ENCODE measurements at places on chromosomes 1 and 21.

DNA sequence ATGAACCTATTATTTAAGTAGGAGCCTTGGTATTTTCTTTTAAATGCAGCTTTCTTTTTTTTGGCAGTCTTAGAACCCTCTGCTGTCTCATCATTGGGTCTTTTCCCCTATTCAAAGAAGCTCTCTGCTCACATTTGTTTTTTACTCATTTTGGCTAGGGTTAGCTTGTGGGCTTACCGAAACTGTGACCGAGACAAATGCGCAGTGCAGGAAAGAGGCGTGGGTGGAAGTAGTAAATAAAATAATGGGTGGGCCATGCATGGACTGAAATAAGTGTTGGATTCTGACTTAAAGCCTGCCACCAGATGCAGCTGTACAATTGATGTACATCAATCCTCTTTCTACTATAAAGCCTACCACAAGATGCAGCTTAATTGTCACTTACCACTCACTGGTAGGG lies 14.7 kb downstream of the XPR1 start:
- DNase-seq: no peak

DNA sequence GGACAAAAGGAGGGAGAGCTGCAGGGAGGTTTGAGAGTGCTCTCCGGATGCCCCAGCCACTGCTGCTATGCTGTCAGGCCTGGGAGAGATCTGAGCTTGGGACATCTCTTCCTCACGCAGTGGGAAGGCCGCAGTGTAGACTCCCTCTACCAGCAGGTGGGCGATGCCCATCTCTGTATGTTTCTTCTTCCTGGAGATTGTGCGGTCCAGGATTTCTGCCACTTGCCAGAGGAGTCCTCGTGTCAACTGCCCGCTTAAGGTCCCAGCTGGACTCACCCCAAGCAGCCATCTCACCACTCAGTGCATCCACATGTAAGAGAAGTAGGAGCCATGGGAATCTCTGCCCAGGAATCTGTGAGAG lies 10.9 kb downstream of the CPLANE2 start:
- DNase-seq: no peak

DNA sequence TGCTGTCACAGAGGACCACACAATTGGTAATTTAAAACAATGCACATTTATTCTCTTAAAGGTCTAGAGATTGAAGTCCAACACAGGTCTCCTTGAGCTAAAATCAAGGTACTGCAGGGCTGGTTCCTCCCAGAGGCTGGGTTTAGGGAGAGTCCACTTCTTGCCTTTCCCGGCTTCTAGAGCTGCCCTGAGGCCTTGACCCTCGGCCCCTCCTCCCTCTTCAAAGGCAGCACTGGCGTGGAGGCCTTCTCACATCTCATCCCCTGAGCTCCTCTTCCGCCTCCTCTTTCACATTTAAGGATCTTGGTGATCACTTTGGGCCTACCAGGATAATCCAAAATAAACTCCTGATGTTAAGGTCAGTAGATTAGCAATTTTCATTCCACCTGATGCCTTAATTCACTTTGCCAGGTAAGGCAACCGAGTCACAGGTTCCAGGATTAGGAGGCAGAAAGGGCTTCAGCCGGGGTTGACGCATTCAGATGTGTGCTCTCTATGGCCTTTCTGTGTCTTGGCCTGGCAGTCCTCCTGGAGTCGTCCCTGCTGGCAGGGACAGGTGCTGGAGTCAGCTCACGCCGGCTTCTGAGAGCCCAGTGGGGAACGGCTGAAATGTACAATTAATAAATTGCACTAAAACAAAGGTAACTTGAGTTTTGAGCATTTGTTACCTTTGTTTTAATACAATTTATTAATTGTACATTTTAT lies 61.2 kb upstream of the ABCG1 start:
- DNase-seq: no peak

GRCh38 chr1:41827991-41828570 lies 90.6 kb downstream of the HIVEP3 start:
- no peak for DNase-seq

DNA sequence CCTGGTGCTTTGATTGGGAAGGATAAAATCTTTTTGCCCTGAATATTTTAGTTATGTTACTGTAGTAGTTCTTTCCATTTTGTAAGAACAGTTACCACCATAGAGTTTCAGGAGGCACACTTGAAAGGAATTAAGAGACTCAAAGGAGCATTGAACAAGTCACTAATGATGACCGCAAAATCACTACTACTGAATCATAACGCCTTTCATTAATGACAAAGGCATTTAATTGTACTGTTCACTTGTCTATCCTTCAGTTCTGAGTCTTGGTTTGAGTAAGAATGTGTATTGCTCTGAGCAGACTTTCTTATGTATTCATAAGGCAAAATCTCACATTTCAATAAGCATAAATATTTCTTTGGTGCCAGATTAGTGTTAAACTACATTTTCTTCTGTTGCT lies 24.9 kb downstream of the LHX9 start:
- no peak for DNase-seq
